Dermis lymphatic vessel endothelial cell (primary cell): ENCODE measurements at places on chromosomes 16 and 17. TPM values are rescaled to one million over a fixed set of nuclear protein-coding genes. Genes with fewer than 3 reads are reported as not detected.

SRL gene
- 0.09 and 0.11 TPM in 2 replicates for total RNA-seq

DNAH2 gene
- under 0.01 and 0.43 TPM in 2 replicates for total RNA-seq

UBFD1 gene
- total RNA-seq: 54.8 and 56.6 TPM in 2 replicates

SPATA20 gene
- total RNA-seq: 21.6 and 31.0 TPM in 2 replicates

NPIPA2 gene
- 0.11 and 0.34 TPM in 2 replicates for total RNA-seq

C16orf92 gene
- not detected in 2 replicates for total RNA-seq

GGT6 gene
- not detected in 2 replicates for total RNA-seq
